ENCODE measurements at places on chromosomes 4 and X.

DNA sequence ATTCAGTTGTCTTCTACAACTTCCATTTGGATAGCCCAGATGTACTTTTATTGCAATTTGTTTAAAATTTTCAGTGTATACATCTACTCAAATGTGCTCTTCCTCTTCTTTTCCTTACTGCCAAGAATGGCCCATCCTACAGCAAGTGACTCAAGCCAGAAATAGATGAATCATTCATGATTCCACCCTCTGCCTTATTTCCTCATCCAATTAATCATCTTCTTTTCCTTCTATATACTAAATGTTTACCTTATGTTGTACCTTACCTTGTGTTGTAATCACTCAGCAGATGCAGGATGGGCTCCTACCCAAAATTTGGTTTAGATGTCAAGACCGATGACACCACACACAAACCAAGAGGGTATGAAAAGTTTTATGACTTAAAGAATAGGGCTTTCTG, 437.8 kb downstream of the GRXCR1 start:
- DNase-seq, result no peak

- no peak for DNase-seq
Observed at GRCh38 chr4:8210010-8210409, 10.9 kb downstream of the SH3TC1 start.

DNA sequence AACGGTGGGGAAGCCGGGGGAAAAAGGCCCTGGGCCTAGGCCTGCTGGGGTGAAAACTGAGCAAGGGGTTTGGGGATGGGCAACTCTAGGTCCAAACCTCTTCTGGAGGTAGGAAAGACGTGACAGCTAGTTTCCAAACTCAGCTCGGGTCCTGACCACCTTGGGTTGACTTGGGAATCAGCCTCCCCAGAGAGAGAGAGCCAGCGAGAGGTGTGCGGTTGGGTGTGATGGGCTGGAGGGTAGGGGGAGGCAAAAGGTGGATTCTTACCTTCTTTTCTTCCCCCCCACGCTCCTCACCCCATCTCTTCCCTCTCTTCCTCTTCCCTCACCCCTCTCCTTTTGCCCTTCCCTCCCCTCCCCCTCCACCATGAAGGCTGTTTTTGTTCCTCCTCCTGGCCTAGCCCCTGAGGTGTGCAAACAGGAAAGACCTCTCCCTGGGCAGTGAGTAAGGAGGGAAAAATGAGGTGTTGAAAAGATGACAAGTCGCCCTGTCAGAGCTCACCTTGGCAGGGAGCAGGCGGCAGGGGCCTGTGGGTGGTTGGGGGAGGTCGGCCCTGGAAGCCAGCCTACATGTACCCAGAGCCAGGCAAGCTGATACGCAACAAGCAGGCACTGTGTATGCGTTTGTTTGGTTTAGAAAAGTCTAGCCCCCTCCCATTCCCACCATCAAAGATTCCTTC, 14.8 kb downstream of the PJA1 start:
- no peak for DNase-seq

GRCh38 chr4:54277691-54278090, 48.6 kb downstream of the PDGFRA start:
- no peak for DNase-seq

- DNase-seq, result no peak
Observed at GRCh38 chr4:113625902-113626301, 135.6 kb downstream of the CAMK2D start.

DNA sequence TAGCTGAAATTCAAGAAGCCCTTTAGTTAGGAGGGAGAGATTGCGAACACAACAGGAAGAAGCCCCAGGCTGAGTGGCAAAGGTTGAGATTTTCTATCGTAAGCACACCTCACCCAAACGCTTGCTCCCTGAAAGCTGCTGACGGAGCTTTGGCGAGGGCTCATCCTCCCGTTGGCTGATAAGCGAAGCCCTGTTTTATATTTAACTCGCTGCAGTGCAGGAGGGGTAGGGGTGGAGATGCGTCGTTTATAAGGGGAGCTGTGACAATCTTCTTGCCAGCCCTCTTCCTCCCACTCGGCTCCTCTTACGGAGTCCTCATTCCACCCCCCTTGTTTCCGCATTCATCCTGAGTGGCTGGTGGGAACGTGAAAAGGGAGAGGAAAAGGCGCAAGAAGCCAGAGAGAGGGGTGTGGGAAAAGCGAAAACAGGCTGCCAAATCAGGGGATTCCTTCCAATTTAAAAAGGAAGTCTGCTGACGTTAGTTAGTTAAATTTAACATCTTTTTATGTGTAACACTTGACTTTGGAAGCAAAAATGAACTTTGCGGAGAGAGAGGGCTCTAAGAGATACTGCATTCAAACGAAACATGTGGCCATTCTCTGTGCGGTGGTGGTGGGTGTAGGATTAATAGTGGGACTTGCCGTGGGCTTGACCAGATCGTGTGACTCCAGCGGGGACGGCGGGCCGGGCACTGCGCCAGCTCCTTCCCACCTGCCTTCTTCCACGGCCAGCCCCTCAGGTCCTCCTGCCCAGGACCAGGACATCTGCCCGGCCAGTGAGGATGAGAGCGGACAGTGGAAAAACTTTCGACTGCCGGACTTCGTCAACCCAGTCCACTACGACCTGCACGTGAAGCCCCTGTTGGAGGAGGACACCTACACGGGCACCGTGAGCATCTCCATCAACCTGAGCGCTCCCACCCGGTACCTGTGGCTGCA, at the start of gene ENPEP:
Gene ENPEP (plus strand): TSS at position 275 of the 938 bp plus-strand sequence. CDS start 260 bp downstream, at position 535.
- peak; percentile 48 for DNase-seq

DNA sequence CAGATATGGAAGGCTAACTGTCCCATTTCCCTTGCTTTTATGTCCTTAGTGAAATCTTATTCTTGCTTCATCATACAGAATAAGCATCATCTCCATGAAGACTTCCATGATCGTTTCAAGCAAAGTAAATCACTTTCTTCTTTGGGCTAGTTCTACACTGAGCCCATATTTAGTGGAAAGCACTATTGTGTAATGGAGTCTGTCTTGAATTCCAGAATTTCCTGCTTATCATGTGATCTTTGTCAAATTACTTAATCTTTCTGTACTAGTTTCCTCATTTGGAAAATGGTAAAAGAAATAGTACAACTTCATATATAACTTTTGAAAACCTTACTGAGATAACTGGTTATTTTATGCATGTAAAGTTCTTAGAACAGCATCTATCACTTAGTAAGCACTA, 7.6 kb downstream of the ANAPC10 start:
- DNase-seq, result no peak

- no peak for DNase-seq
Observed at GRCh38 chr4:74117024-74117534, 18.1 kb upstream of the CXCL2 start.

- no peak for DNase-seq
Observed at GRCh38 chr4:17283832-17284231, 228.1 kb downstream of the QDPR start.

GRCh38 chr4:42954963-42955669, 62.6 kb downstream of the GRXCR1 start:
- no peak for DNase-seq

DNA sequence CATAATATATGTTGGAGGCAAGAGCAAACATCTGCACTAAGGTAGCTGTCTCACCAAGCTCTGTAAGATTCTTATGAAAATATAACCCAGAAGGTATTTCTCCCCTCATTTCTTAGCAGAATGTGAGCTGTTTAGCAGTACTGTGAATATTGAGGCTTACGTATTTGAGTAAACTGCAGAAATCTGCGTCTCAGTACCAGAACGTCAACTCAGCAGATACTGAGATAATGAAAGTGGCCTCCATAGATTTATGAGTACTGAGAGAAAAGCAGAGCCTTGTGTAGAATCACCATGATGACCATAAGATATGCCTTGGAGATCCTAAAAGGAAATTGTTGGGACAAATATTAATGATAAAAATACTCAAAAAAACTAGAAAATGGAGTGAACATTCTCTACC, 296.7 kb upstream of the TECRL start:
- DNase-seq, result no peak

GRCh38 chr4:143404555-143404954, 67.9 kb downstream of the GAB1 start:
- DNase-seq, result no peak

DNA sequence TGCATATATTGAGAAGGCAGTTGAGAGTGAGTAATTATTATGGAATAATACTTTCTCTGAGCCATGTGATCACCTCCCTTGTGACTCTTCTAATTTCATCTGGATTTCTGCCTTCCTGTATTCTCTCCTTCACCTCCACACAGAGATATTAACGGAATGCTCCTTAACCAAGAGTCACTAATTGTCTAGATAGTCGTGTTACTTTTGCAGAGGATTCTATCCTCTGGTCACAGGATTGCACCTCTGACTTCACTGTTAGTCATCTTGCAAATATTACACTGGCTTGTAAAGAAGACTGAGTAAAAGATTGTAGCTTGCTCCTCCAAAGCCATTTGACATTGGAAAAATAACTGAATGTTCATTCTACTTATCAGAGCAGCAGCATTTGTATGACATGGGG, 160.9 kb downstream of the SH2D1A start:
- DNase-seq, result no peak

DNA sequence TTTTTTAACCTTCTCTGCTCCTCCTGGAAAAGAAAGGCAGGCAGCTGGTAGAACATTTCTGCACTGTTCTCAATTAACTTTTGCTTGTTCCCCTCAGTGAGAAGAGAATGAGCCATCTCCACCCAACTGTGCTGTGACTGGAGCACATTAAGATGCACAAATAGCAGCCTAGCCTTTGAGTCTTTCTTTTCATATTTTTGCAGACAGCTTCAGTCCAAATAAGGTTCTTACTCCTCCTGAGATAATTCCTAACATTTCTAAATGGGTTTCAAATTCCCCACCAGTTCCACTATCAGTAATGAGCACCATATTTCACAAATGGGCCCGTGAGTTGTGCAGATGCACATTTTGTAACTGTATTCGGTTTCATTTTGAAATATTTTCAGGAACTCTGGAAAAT, 118.6 kb downstream of the SPCS3 start:
- DNase-seq, result no peak

DNA sequence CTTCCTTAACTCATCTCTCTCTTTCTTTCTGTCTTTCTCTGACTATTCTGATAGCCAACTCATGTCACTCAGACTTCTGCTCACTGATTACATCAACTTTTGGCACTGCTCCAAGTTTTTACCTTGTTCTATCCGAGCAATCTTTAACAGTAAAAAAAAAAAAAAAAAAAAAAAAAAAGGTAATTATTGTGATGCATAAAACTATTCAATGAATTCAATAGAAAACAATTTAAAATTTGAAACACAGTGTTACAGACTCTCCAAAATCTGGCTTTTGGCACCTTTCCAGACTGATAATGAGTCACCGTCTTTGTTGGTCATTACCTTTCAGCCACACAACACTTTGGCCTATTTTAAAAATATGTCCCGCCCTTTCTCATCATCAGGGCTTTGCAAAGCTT, 229.5 kb downstream of the GALNTL6 start:
- no peak for DNase-seq

GRCh38 chr4:74884266-74884665, 48.6 kb upstream of the PARM1 start:
- DNase-seq, result no peak

DNA sequence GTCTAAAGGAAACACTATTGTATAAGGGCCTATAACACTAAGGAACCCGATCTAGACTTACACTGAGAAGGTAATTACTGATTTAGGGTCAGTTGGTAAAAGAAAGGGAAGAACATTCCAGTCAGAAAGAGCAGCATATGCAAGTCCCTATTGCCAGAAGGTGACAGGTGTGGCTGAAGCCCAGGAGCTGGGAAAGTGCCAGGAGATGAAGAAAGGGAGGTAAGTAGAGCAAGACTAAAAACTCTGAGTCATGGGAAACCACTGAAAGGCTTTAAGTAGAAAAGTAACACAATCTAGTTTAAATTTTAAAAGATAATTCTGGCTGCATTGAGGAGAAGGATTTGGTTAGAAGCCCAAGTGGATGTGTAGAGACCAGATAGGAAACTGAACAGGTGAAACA, 77.7 kb upstream of the INTU start:
- DNase-seq, result no peak

DNA sequence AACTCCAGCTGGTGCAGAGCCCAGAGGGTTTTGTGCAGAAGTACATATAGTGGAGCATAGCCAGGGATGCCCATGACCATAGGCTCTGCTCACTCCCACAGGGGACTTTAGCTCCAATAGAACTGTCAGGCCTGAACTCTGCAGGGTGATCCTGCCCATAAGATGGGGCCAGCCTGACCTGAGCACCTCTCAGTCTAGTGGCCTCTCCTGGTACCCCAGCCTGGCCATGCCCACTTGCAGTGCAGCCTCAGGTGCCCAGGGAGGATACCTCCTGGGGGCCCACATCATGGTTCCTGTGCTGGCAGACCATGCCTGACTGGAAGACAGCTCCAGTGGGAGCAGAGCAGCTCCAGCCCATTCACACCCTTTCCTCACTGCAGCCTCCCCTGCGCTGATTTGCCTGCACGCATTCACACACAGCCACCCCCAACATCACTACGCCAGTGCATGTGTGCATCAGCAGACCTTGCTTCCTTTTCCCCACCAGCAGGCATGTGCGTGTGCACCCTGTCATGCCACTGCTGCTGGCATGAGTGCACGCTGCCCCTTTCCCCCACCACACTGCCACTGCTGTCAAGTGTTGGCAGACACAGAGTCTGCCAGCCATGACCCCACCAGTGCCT, 53.0 kb upstream of the MMAA start:
- DNase-seq, result no peak

GRCh38 chr4:87451537-87451936, 29.2 kb downstream of the NUDT9 start:
- DNase-seq, result no peak

DNA sequence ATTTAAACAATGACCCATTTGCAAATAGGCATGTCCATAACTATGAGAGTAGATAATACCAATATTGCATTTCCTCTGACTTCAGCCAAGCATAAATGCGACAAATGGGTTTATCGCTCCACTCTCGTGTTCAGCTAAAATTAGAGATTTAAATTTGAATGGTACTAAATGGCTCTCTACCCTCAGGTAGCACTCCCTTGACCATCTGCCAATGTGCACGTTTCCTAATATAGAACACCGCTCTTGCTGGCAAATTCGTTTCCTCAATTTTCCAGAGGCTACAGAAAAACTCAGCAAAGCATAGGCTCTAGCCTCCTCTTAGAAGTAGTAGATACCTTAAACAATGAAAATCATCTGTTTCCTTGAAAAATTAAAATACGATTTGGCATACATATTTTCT, 251.6 kb downstream of the ADGRA3 start:
- no peak for DNase-seq

GRCh38 chrX:123803331-123803983, 56.4 kb upstream of the XIAP start:
- no peak for DNase-seq

DNA sequence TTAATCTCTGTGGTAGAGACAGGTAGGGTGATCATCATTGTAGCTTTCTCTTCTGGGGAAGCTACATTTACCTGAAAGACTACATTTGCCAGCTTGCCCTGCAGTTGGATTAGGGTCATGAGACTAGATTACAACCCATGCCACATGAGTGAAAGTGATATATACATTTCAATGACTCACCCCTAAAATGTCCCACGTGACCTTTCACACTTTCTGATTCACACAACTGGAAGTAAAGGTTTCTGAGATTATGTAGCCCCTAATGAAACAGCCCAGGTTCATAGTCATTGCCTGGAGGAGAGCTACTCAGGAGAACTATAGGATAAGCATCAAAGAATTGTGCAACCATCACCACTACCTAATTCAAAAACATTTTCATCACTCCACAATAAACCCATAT, 17.8 kb downstream of the PDCL2 start:
- no peak for DNase-seq

Data from right renal pelvis (tissue), 4 donors.